Hepatocyte (in vitro differentiated cells): ENCODE measurements at places on chromosomes 1 and 21. TPM values are rescaled to one million over a fixed set of nuclear protein-coding genes. Genes with fewer than 3 reads are reported as not detected.

GRCh38 chr1:15618077-15618654, 908 bp downstream of the DDI2 start:
- H3K27ac ChIP-seq, result peak overlapping the region; percentile 99
- H3K4me1 ChIP-seq, result peaks cover 36% of the 10 kb centered on the region
- no peaks in the 10 kb centered on the region for H3K36me3 ChIP-seq

DNA sequence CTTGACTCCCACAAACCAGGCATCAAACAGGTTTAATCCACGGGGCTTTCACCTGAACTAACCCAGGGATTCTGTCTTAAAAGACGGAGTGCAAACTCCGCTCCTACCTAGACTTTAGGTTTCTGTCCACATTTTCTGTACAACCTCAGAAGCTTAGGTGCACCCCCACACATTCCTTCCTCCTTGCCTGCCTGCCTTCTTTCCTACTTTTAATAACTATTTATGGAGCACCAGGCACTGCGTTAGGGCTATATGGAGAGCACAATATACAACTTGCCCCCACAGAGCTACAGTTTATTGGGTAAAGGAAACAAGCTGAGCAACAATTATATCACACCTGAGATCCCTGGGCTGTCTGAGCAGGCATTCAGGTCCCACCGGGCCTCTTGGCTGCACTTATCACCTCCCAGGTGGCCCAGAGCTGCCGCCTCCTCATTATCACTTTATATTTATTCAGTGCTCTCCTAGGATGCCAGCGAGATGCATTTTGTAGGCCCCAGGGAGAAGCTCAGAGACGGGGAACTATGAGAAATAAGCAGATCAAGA, 64.1 kb downstream of the DNTTIP2 start:
- H3K27ac ChIP-seq, result peak overlapping the region; percentile 36
- no peaks in the 10 kb centered on the region for H3K36me3 ChIP-seq
- DNase-seq, result no peak
- H3K4me1 ChIP-seq, result peaks cover 31% of the 10 kb centered on the region
- no peaks in the 10 kb centered on the region for H3K27me3 ChIP-seq
- no peak overlapping the region for H3K4me3 ChIP-seq

DNA sequence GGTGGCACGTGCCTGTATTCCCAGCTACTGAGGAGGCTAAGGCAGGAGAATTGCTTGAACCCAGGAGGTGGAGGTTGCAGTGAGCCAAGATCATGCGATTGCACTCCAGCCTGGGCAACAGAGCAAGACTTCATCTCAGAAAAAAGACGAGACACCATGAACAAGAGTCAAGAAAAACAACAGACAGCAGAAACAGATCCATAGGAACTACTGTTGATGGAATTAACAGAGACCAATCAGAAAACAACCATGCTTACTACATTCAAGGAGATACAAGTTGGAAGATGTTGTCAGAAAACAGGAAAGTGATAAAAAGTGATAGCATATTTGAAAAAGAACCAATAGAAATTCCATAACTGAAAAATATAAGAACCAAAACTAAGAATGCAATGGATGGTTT, 19.3 kb upstream of the OTUD3 start:
- no peak overlapping the region for H3K4me3 ChIP-seq
- no peak for DNase-seq
- H3K36me3 ChIP-seq, result no peaks in the 10 kb centered on the region
- no peaks in the 10 kb centered on the region for H3K27me3 ChIP-seq

Gene LYPD8
- total RNA-seq, result not detected in 2 replicates

DNA sequence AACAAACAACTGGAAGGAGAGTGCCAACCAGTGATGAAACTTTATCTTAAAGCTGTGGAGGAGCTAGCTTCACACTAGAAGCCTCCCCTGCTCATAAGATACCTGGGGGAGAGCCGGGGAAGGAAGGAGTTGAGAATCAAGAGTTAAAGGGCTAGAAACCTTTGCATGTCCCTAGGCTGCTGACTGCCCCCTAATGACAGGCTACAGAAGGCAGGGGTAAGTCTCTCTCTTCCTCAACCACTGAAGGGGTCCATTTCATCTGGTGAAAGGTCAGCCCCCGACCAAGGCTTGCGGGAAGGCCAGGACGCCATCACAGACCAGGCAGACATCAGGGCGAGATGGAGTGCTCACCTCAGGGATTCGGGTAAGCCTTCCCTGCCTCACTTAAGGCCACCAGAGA, 65.6 kb upstream of the GRHL3 start:
- H3K36me3 ChIP-seq, result no peaks in the 10 kb centered on the region
- no peaks in the 10 kb centered on the region for H3K27me3 ChIP-seq
- no peaks in the 10 kb centered on the region for H3K4me1 ChIP-seq
- H3K4me3 ChIP-seq, result no peak overlapping the region

DNA sequence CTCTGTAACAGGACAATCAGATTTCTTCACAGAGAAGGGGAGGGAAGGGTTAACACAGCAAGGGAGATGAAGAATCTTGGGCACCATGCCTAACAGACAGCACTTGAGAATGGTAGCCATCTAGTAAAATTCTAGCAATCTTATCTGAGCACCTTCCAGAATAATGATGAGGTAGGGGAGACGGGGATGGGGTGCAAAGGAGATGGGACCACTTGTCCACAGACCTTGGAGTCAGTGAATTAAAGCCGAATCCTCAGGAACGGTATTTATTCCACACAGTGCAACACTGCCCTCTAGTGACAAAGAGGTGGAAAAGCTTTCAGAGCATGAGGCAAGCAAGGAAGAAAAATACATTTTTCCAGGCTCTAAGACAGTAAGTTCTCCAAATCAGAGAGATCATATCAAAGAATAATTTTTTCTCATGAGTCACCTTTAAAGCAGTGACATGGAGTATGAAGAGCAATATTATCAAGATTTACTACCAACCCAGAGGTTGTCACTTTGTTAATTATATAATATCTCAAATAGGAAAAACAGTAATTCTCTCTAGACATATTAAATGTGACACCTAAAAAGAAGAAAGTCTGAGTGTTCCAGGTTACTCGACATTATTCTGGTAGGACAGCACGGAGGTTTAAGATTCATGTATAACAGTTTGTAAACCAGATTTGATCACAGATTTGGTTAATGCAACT, 43.3 kb upstream of the LPAR3 start:
- no peak overlapping the region for H3K27ac ChIP-seq
- H3K4me1 ChIP-seq, result no peaks in the 10 kb centered on the region
- no peaks in the 10 kb centered on the region for H3K27me3 ChIP-seq
- no peak overlapping the region for H3K4me3 ChIP-seq
- DNase-seq, result peak; percentile 84

- H3K4me3 ChIP-seq, result no peak overlapping the region
- no peaks in the 10 kb centered on the region for H3K4me1 ChIP-seq
- H3K36me3 ChIP-seq, result no peaks in the 10 kb centered on the region
- no peak for DNase-seq
- H3K27ac ChIP-seq, result no peak overlapping the region
These were observed 113.8 kb downstream of the DPYD start for GRCh38 chr1:97806996-97807520.

DNA sequence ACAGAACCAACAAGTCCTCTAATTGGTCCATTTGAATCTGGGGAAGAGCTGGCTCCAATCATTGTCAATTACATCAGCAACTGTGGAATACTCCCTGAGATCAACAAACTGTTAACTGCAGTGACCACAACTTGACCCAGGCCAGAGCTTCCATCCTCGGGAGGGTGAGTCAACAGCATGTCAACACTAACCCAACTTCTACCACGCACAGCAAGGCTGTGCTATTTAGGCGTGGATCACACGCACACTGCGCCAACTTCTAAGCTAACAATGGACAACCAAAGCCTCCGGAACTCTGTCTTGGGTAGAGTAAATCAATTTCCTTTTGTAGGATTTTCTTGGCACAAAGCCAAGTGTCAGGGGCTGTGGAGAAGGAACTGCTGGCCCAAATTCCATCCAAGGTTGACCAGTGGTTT, 30.4 kb downstream of the APP start:
- H3K36me3 ChIP-seq, result no peaks in the 10 kb centered on the region
- no peak overlapping the region for H3K4me3 ChIP-seq
- peak overlapping the region; percentile 1 for H3K27ac ChIP-seq
- peaks cover 10% of the 10 kb centered on the region for H3K4me1 ChIP-seq

Gene IRF2BP2
- 113 and 135 TPM in 2 replicates for total RNA-seq

- no peak overlapping the region for H3K27ac ChIP-seq
- H3K27me3 ChIP-seq, result no peaks in the 10 kb centered on the region
- no peaks in the 10 kb centered on the region for H3K36me3 ChIP-seq
- peaks cover 9% of the 10 kb centered on the region for H3K4me1 ChIP-seq
- no peak overlapping the region for H3K4me3 ChIP-seq
- no peak for DNase-seq
These were observed 214.2 kb downstream of the RERE start for GRCh38 chr1:8603220-8603616.

Gene GBP7
- total RNA-seq, result 0.63 and 1.0 TPM in 2 replicates

Gene E2F2
- 0.76 and 1.2 TPM in 2 replicates for total RNA-seq

DNA sequence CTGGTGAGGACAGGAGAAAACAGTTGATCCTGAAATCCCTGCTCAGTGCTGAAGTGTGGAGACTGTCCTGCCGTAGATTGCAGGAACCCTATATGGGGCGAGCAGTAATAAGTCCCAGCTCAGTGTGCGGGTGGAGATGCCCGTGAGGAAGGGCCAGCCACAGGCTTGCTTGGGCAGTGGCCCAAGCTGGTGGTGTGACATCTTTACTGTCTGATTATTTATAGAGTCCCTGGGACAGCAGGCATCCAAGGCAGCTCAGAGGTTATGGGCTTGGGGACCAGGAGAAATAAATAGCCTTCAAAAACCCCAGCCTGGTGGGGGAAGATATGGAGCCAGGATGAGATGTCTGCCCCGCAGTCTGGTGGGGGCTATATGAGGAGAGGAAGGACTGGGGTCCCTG, 170.7 kb upstream of the POU3F1 start:
- H3K4me1 ChIP-seq, result no peaks in the 10 kb centered on the region
- DNase-seq, result no peak
- H3K4me3 ChIP-seq, result no peak overlapping the region
- H3K27ac ChIP-seq, result no peak overlapping the region

DNA sequence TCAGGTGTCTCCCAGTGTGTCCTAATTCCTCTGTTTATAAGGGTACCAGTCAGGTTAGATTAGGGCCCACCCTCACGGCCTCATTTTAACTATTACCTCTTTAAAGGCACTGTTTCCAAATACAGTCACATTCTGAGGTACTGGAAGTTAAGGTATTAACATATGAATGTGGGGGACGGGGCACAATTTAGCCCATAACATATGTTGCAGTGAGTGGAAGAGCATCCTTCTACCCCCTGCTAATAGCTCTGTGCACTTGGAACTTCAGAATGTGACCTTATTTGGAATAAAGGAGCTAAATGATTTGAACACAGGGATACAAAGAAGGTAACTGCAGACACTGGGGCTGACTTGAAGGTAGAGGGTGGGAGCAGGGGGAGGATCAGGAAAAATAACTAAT, 67.3 kb upstream of the ADGRL2 start:
- DNase-seq, result no peak
- no peak overlapping the region for H3K27ac ChIP-seq
- no peaks in the 10 kb centered on the region for H3K27me3 ChIP-seq
- no peak overlapping the region for H3K4me3 ChIP-seq
- no peaks in the 10 kb centered on the region for H3K36me3 ChIP-seq

DNA sequence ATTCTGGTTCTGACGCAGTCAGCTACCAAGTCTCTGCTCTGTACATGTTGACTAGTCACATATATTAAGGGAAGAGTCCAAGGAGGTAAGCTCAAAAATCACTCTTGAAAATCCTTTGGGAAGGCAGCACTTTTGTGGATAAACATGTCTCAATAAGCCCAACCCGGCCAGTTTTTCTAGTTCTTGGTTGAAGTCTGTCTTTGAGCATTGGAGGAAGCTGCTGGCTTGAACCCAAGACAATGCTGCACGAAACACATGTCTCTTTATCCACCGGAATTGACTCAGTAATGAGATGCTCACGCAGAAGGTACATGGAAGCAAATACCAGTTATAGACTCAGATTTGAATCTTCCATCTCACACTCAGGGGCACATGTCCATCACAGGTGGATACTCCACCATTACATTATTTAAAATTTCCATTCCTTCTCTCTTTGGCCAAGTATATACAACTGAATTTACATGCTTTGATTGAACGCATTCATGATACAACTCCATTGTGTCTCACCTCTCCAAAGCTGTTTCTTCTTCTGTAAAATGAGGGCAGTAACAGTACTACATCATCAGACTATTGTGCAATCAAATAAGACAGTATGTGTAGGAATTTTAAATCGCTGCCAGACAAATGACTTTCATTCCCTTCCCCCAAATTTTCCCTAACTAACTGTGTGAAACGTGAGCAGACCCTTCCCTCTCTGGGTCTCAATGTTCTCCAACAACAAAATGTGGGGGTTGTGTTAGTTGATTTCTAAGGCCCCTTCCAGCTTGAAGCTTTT, 9.6 kb upstream of the GUCA2A start:
- no peaks in the 10 kb centered on the region for H3K36me3 ChIP-seq
- H3K4me3 ChIP-seq, result no peak overlapping the region
- DNase-seq, result no peak
- peaks cover 27% of the 10 kb centered on the region for H3K4me1 ChIP-seq

Gene PKLR
- total RNA-seq, result 12.8 and 13.3 TPM in 2 replicates

- H3K27me3 ChIP-seq, result no peaks in the 10 kb centered on the region
- no peak overlapping the region for H3K27ac ChIP-seq
- no peaks in the 10 kb centered on the region for H3K36me3 ChIP-seq
- H3K4me1 ChIP-seq, result peaks cover 11% of the 10 kb centered on the region
- no peak overlapping the region for H3K4me3 ChIP-seq
- DNase-seq, result peak; percentile 67
These were observed 64.6 kb downstream of the UBIAD1 start for GRCh38 chr1:11337580-11338073.

GRCh38 chr1:117017648-117018047, 16.1 kb downstream of the CD101 start:
- no peak overlapping the region for H3K4me3 ChIP-seq
- DNase-seq, result no peak
- H3K4me1 ChIP-seq, result no peaks in the 10 kb centered on the region
- no peaks in the 10 kb centered on the region for H3K27me3 ChIP-seq

GRCh38 chr1:84086189-84086588, 57.9 kb upstream of the PRKACB start:
- no peaks in the 10 kb centered on the region for H3K4me1 ChIP-seq
- no peak for DNase-seq
- no peak overlapping the region for H3K27ac ChIP-seq
- no peaks in the 10 kb centered on the region for H3K27me3 ChIP-seq
- H3K36me3 ChIP-seq, result no peaks in the 10 kb centered on the region

Gene KISS1
- total RNA-seq, result 2.2 and 12.9 TPM in 2 replicates

Gene TCHHL1
- not detected in 2 replicates for total RNA-seq

- H3K4me3 ChIP-seq, result no peak overlapping the region
- no peaks in the 10 kb centered on the region for H3K4me1 ChIP-seq
- no peaks in the 10 kb centered on the region for H3K36me3 ChIP-seq
- H3K27ac ChIP-seq, result no peak overlapping the region
These were observed 17.5 kb downstream of the MAN1C1 start for GRCh38 chr1:25634066-25634465.

DNA sequence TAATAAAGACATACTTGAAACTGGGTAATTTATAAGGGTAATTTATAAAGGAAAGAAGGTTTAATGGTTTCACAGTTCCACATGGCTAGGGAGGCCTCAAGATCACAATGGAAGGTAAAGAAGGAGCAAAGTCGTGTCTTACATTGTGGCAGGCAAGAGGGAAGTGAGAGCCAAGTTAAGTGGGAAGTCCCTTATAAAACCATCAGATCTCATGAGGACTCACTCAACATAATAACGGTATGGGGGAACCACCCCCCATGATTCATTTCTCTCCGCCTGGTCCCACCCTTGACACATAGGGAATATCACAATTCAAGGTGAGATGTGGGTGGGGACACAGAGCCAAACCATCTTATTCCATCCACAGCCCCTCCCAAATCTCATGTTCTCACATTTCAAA, 76.8 kb upstream of the ZNF678 start:
- H3K4me3 ChIP-seq, result no peak overlapping the region
- H3K36me3 ChIP-seq, result no peaks in the 10 kb centered on the region
- H3K27ac ChIP-seq, result no peak overlapping the region
- DNase-seq, result no peak
- H3K4me1 ChIP-seq, result no peaks in the 10 kb centered on the region
- H3K27me3 ChIP-seq, result no peaks in the 10 kb centered on the region

Gene ADGRL4
- total RNA-seq, result 1.7 and 2.2 TPM in 2 replicates
